Urinary bladder (tissue), 4 donors: ENCODE measurements at places on chromosomes 16 and 17.

GRCh38 chr16:14063618-14064581 lies 7.2 kb upstream of the MRTFB start:
- DNase-seq, result no peak

DNA sequence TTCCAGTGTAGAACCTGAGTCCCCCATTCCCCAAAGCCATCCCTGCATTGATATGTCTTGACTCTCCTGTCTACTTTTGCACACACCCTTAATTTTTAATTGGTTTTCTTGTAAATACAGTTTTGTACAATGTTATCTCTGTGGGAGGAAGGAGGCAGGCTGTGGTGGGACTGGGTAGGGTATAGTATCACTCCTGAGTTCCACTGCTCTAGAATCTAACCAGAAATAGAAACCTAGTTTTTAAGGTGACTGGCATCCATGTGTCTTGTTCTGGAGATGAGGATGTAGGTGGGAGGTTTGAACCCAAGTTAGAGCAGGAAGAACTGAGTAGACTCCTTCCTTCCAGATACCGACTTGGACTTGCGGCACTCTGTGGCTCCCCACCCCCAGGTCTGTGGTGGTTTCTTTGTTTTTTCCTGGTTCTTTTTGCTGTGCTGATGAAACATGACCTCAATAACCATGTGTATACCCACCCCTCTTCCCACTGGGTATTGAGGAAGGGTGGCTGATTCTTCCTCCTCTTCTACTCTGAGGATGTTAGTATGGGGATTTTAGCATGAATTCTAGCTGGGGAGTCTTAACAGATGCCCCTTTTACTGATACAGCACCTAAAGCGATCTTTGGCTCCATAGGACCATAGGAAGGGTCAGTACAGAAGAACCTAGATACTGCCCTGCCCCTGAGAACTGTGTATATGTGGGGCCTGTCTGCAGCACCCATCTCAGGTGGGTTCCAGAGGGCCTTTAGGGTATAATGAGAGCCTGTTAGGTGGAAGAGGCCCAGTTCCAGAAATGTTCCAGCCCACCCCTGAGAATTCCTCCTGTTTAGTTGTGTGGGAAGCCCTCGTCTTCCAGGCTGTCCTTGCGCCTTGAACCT lies 48.7 kb downstream of the SF3B3 start:
- no peak for DNase-seq

GRCh38 chr17:45016823-45017222 lies 34.6 kb downstream of the DCAKD start:
- DNase-seq, result no peak

GRCh38 chr17:80992077-80992947 lies 671 bp downstream of the CHMP6 start:
- no peak for DNase-seq

GRCh38 chr17:11882716-11883115 lies 114.6 kb downstream of the ZNF18 start:
- no peak for DNase-seq

- no peak for DNase-seq
Measured at GRCh38 chr16:54226296-54227010, 60.1 kb downstream of the IRX3 start.

DNA sequence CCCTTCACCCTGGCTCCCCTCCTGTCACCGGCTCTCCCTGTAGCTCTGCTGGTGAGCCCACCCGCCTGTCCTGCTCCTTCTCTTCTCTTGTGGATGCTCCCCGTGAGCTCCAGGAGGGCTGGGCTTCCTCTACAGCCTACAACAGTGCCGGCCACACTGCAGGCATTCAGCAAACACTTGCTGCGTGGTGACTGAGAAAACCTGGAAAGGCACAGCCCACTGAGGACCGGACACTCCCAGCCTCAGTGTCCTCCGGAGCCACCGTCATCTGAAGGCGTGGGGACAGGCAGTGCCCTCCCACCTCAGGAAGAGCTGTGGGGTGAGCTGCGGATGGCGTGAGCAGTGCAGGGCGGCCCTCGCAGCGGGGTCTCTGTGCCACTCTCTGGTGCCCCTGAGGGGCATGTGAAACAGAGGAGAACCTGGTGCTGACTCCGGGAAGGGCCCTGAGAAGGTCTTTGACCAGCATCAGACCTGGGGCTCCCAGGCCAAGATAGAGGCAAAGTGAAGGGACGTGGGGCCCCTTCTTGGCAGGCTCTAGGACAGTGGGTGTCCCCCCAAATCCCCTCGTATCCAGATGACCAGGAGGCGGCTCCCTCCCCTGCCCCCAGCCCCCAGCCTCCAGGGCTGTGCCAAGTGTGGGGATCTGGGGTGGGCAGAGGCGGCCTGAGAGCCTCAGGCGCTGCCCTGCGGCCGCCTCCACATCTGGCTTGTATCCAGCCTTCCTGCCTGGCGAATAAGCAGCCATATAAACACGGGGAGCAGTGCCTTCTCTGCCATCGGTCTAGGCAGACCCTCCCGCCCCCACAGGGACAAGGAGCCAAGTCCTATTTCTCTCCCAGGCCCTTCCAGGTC lies 44.0 kb upstream of the PABPN1L start:
- DNase-seq, result no peak

DNA sequence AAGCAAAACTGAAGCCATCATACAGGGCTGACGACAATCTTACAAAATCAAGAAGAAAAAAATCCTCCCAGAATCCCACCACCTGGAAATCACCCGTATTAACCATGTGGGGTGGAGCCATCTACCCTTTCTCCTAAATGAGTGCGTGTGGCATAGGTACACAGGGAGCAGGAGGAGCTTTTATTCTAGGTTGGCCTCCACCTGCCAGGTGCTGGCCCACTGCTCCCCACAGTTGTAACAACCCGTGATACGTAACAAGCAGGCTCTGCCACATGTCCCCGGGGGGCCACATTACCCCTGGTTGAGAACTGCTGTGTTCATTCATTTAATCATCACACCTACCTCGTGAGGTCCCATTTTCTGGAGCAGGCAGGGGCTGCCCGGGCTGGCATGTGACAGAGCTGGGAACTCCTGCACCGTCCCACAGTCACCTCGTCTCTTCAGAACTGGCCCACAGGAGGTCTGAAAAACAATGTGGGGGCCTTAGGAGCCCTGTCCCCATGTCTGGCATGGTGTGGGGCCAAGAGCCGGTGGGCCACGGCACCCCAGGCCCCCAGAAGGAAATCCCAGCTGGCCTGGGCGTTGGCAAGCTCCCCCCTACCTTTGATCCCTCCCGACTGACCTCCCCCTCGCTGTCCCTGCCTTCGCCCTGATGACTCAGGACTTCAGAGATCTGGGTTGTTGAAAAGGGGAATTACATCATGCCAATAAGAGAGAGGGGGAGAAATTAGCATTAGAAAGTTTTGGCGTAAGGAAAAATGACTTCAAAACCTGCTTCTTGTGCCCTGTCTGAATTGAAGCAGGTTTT lies 12.9 kb downstream of the CMIP start:
- no peak for DNase-seq

- DNase-seq, result no peak
Measured at GRCh38 chr17:69064476-69064875, 3.7 kb upstream of the ABCA9 start.

DNA sequence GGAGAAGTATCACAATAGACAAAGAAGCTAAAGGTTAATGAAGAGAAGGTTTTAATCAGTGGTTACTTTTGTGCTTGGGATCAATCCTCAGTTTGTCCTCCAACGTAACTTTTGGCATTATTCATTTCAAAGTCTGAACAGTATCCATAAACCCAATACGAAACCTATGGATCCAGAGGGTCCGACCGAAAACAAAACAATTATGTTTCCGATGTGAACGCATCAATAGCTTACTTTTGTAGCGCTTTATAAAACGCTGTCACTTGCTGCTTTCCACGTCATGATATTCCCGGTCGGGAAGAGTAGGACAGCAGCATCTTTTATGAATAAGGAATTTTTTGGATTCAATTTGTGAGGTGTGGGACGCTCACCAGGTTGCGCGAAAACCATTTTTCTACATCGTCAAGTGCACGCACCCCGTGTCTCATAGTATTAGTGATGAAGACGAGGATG lies 383.8 kb downstream of the ZFHX3 start:
- no peak for DNase-seq

- DNase-seq, result no peak
Measured at GRCh38 chr16:29825145-29826044, 5.1 kb downstream of the MVP start.

DNA sequence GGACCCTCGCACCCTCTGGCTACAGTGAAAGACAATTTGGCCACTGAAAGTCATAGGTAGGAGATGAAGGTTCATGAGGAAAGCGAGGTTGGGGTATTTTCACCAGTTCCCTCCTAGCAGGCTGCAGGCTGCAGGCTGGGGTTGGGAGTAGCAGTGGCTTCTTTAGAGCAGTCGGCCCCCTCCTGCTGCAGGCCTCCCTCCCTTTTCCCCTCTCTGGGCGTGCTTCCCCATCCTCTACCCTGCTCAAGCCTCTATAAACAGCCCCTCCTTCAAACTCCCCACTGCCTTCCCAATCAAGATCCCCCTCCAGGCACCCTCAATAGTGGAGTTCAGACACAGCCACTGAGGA lies 41.8 kb downstream of the GAS7 start:
- DNase-seq, result no peak

- DNase-seq, result no peak
Measured at GRCh38 chr17:18224053-18224386, 1.4 kb upstream of the LLGL1 start.

- DNase-seq, result no peak
Measured at GRCh38 chr17:78972507-78973105, 7.1 kb downstream of the LGALS3BP start.

DNA sequence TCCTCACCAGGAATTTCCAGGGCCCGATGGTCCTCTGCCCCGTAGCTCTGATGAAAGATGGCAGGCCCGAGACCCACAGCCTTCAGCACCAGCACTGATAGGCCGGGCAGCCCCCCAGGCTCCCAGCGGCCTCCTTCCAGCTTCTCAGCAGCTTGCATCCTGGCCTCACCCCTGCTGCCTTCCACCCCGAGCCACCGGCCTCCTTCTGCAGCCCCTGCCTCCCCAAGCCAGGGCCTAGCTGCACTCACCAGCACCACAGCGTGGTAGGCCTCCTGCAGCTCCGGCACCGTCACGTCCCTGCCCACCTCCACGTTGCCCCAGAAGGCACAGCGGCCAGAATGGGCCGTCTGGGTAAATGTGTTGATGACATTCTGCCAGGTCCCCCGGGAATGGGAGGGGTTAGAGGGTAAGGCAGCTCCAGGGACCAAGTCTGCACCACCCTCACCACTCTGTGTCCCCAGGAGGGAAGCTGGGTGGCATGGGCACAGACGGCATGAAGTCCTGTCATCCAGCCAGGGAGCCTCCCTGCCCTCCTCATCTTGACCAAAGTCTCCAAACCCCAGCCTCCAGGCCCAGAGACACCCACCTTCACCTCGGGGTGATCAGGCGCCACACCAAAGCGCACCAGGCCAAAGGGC lies 6.5 kb downstream of the FDXR start:
- no peak for DNase-seq

GRCh38 chr16:58492735-58493134 lies 7.2 kb upstream of the NDRG4 start:
- no peak for DNase-seq

GRCh38 chr16:84780544-84781376 lies 39.0 kb upstream of the CRISPLD2 start:
- DNase-seq, result no peak

- no peak for DNase-seq
Measured at GRCh38 chr17:43946781-43947180, 4.5 kb upstream of the PPY start.

DNA sequence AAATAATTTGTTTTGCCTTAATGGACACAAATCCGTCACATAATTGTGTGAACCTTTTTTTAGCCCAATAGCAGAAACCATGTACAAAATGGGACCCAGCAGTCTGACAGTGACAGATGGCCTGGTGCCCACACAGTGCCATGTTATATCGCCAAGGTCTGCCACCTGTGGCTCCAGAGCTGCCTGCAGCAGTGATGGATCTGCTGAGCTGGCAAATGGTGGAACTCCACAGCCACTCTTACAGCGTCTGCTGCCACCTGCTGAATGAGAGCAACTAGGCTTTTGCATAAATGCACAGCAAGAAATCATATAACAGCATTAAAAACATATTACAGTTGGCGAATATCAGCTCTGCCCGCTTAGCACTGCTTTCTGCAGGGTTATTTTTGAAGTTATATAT lies 59.4 kb downstream of the NUP93 start:
- no peak for DNase-seq

DNA sequence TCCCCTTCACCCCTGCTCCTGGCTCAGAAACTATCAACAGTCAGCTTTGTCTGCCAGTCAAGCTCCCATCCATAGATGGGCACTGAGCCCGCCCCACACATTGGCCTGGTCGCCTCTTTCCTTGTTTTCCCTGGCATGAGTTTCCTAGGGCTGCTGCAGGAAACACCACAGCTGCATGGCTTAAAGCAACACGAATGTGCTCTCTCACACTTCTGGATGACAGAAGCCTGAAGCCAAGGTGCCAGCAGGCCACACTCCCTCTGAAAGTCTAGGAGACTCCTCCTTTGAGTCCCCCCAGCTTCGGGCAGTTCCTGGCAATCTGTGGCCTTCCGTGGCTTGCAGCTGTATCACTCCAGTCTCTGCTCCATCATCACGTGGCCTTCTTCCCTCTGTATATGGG lies 69.9 kb downstream of the TBC1D16 start:
- no peak for DNase-seq

- peak; percentile 64 for DNase-seq
Measured at GRCh38 chr17:55750750-55751657, at the start of gene PCTP. Gene PCTP, plus strand, starts transcription at chr17:55751051. Its CDS starts 53 bp downstream, at chr17:55751104.

- DNase-seq, result no peak
Measured at GRCh38 chr17:33297643-33298042, 4.5 kb upstream of the ASIC2 start.

GRCh38 chr16:23072769-23073549 lies 76.3 kb downstream of the USP31 start:
- no peak for DNase-seq

GRCh38 chr17:33871720-33872540 lies 383.2 kb upstream of the CCL2 start:
- no peak for DNase-seq

- DNase-seq, result no peak
Measured at GRCh38 chr16:66605979-66606751, 1.7 kb downstream of the CMTM3 start.

DNA sequence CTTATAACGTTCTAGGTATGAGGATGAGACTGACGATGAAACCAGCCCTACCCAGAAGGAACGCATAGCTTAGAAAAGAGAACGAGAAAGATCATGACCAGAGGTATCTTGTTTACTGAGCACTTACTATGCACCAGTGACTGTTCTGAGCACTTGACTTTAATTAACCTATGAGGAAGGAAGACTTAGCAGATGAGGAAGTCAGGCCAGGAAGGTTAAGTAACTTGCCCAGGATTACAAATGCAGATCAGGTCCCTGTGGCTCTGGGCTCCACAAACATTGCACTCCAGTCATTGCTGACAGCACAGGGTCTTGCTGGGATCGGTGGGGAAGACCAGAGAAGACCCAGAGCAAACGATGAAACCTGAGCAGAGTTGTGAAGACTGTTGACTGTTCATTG lies 7.1 kb downstream of the KRT13 start:
- no peak for DNase-seq

DNA sequence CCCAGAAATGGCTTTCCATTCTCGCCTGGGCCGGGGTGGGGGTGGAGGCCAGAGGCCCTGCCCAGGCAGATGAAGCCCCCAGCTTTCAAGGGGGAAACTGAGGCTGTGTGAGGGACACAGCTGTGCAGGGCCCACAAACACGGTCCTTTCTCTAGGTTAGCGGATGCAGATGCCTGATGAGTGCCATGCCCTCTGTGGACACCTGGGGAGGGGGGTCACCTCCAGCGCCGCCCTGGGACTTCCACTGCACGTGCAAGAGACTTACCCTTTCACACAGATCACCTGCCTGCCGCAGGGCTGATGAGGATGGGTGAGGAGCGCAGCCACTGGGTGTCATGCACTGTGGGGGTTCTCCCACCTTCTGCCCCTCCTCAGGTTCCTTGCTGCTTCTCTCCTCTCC lies 2.6 kb upstream of the ANTKMT start:
- no peak for DNase-seq
